ENCODE measurements at places on chromosomes 5 and 9.

DNA sequence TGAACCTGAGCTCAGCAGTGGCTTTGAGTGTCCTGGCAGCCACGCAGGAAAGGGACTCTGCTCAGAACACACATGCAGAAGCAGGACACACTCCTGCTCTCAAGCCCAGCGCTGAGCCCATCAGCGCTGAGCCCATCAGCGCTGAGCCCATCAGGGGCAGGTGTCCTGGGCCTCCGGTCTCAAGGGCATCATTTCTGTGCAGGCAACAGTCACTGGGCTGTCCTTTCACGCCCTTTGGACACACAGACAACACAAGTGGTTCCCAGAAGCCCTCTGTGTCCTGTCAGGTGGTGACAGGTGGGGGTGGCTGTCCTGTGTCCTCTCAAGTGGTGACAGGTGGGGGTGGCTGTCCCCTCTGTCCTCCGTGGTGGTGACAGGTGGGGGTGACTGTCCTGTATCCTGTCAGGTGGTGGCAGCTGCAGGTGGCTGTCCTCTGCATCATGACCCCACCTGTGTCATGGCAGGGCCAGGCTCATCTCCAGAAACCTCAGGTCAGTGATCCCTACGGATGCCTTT lies 39.0 kb upstream of the CLPTM1L start:
- DNase-seq: no peak

DNA sequence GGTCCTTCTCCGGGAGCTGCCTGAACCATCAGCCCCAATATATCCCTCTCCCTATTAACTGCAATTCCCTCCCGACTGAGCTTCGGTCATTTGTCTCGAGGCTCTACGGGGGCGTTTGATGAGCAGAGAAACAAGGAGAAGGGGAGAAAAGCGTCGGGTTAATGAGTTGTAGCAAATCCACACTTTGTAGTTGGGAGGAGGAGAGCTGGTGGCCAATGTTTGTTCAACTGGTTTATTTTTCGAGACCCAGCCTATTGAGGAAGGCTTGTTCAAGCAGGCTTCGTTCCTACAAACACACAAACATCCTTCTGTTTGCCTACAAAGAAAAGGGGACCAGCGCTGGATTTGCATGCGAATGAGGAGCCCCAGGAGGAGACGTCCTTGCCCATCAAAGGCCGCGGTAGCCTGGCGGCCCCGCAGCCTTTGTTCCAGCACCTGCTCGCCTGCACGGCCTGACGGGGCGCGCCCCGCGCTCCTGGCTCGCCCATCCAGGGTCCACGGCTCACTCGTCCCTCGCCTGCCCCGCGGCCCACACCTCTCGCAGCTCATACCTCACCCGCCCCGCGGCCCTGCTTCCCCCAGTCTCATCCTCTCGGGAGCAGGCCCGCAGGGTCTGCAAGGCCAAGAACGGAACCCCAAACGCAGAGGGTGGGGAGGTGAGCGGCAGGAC lies 4.6 kb downstream of the FOXD1 start:
- DNase-seq: peak; percentile 7

DNA sequence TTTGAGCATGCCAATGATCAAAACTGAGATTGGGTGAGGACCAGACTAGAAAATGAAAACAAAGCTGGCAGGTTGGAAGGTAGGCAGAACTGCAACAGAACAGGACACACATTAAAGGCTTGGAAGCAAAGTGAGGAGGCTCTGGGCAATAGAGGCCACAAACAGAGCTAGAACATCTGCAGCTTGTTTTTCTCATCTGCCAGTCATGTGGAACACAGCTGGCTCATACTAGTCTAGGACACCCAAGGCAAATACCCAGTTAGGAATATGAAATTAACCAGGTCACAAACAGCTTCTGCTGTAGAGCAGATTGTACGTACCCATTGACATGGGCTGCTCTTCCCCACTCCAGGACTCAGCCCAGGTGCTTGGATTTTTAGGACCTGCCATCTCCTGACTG lies 61.7 kb downstream of the SPEF2 start:
- no peak for DNase-seq

DNA sequence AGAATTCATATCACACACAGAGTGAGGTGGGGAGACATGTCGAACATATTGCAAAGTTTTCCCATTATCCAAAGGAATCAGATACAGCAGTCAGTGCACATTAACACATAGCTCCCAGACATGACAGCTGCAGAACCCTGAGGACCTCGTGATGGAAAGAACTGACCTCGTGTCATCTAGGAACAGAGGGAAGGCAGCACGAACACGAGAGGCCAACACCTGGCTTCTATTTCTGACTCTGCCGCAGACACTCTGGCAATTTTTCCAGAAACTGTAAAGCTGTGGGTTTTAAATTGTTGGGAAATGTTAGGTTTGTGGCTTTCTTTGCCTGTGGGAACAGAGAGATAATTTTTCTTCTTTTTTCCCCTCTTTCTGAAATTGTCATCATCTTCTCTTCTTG lies 315.0 kb upstream of the PIK3R1 start:
- DNase-seq: no peak

GRCh38 chr5:32057187-32058096 lies 116.7 kb downstream of the GOLPH3 start:
- no peak for DNase-seq
